ENCODE measurements at places on chromosomes 5 and 9. TPM values are rescaled to one million over a fixed set of nuclear protein-coding genes. Genes with fewer than 3 reads are reported as not detected.

DNA sequence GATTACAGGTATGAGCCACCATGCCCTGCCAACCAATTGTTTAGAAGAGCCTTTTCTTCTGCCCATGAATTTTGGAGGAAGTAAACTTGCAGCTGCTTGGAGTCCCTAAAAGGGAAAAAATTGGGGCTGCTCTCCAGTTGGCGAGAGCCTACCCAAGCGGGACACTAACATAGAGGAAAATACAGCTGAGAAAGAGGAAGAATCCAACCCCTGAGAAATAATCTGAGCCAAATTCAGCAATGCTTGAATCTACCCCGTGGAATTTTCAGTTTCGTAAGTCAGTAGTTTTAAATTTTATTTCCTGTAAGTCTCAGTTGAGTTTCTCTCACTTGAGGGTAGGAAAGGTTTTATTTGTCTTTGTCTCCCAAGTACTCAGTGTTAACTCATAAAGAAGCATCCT lies 30.4 kb upstream of the UBTD2 start:
- no peak overlapping the region for H3K4me3 ChIP-seq
- H3K4me1 ChIP-seq: no peaks in the 10 kb centered on the region
- H3K36me3 ChIP-seq: no peaks in the 10 kb centered on the region
- H3K27ac ChIP-seq: no peak overlapping the region
- DNase-seq: no peak

DNA sequence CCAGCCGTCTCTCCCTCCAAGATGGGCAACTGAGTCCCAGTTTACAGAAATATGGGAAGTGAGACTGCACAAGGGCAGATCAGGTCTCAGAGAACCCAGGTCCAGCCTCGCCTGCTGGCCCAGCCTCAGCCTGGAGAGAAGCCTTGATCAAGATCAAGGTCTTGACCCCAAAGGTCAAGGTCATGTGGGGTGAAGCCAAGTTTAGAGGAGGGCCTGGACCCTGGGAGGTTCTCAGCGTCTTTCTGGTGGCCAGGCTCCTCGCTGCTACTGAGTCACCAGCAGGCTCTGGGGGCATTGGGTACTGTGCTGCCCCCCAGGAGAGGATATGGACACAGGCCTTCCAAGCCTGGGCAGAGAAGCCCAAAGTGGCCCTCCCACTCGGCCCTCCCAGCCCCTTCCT lies 8.8 kb downstream of the IPPK start:
- DNase-seq: no peak
- H3K27ac ChIP-seq: no peak overlapping the region
- H3K4me1 ChIP-seq: peaks cover 4% of the 10 kb centered on the region
- H3K27me3 ChIP-seq: no peaks in the 10 kb centered on the region

GRCh38 chr9:127768698-127769097 lies 9.8 kb downstream of the SH2D3C start:
- H3K27me3 ChIP-seq: no peaks in the 10 kb centered on the region
- no peaks in the 10 kb centered on the region for H3K36me3 ChIP-seq
- peaks cover 75% of the 10 kb centered on the region for H3K4me1 ChIP-seq
- DNase-seq: no peak
- no peak overlapping the region for H3K4me3 ChIP-seq

OBP2B gene
- not detected for polyA plus RNA-seq

GRCh38 chr9:80407220-80407619 lies 835.5 kb downstream of the TLE4 start:
- H3K27ac ChIP-seq: no peak overlapping the region
- DNase-seq: no peak
- H3K27me3 ChIP-seq: no peaks in the 10 kb centered on the region

- H3K4me3 ChIP-seq: no peak overlapping the region
- DNase-seq: no peak
- no peaks in the 10 kb centered on the region for H3K36me3 ChIP-seq
- H3K4me1 ChIP-seq: peaks cover 8% of the 10 kb centered on the region
- no peak overlapping the region for H3K27ac ChIP-seq
Measured at GRCh38 chr5:139551191-139551889, 9.8 kb upstream of the UBE2D2 start.

DNA sequence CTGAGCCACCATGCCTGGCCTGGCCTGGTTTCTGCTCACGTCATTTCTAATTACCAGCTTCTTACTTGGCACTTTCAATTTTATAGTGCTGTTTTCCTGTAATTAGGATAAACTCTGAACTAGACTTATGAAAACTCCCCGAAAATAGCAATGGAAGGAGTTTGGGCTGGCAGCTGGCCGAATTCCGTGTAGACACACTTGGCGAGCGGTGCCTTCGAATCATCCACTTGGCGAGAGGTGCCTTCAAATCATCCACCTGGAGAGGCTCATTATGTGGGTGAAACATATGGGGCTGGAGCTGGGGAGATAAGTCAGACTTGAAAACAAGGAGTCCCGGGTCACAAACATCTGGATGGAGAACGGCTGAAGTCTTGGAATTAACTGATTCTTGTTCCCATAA lies 203.7 kb downstream of the ROR2 start:
- no peak for DNase-seq
- no peak overlapping the region for H3K27ac ChIP-seq
- no peaks in the 10 kb centered on the region for H3K36me3 ChIP-seq
- no peak overlapping the region for H3K4me3 ChIP-seq

DNA sequence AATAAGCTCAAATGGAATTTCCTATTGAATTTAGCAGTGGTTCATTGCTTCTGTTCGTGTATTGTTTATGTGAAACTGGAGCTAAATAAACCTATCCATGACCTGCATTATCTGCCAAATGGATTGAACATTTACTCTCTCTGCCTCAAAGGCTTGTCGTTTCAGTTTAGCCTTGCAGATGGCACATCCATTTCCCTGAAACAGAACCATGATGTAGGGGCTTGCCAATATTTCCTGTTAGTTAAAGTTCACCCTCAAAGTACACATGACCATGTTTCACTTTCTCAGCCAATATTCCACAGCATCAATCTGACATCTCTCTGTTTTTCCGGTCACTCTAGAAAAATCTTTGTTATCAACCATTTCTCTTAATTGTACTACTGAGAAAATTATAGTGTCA lies 545.3 kb downstream of the TAF11L14 start:
- H3K4me1 ChIP-seq: no peaks in the 10 kb centered on the region
- no peak overlapping the region for H3K4me3 ChIP-seq
- no peak for DNase-seq
- no peaks in the 10 kb centered on the region for H3K27me3 ChIP-seq
- H3K27ac ChIP-seq: no peak overlapping the region

DNA sequence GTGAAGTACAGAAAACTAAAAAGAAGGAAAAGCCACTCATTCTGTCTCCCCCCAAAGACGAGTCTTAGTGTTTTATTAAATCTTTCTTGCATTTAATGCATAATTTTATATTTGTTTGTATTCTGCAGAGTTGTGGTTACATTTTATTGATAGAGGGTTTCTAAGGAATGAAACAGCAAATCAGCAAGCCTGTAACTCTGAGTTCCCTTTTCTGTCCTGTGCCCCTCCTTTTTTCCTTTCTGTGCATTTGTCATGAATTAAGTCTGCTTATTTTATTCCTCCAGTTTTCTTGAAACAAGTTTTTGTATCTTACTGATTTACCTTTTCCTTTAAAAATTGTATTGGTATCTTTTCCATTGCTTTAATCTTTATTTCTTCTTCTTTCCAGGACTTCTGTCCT lies 132.8 kb downstream of the MUSK start:
- DNase-seq: no peak
- H3K27ac ChIP-seq: no peak overlapping the region
- no peaks in the 10 kb centered on the region for H3K4me1 ChIP-seq
- H3K36me3 ChIP-seq: no peaks in the 10 kb centered on the region
- no peak overlapping the region for H3K4me3 ChIP-seq
- no peaks in the 10 kb centered on the region for H3K27me3 ChIP-seq

PCSK5 gene
- 0.35 TPM for polyA plus RNA-seq

- no peaks in the 10 kb centered on the region for H3K36me3 ChIP-seq
- no peak overlapping the region for H3K4me3 ChIP-seq
- DNase-seq: no peak
- no peaks in the 10 kb centered on the region for H3K4me1 ChIP-seq
- no peaks in the 10 kb centered on the region for H3K27me3 ChIP-seq
Measured at GRCh38 chr5:6766604-6767093, 53.4 kb downstream of the TENT4A start.

DNA sequence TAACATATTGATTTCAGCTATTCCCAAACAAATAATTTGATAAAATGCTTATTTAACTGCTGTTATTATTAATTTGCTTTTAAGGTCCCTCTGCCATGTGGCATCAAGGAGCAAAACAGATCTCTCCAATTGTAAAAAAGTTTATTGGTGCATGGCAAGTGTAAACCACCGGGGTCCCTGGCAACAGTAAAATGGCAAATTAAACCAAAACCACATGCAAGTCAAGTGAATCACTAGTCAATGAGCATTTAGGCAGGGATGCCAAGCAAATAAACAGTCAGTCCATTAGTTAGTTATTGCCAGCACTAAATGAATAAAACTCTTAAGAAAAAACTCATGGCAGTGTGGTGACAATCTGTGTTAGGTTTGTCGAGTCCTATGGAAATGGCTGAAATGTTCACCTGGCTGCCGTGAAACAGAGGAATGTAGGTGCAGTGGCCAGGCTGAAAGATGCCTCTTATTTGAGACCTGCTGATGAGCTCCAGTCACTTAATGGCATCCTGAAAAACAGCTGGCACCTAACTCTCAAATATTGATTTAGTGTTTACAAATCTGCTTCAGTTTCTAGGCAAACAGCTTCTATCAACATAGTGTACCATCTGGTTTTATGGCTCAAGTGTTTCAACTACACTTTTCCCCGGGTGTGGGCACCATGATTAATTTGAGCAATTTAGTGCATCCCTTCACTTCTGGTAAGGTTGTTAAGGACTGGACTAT lies 296.5 kb upstream of the ITGA1 start:
- no peaks in the 10 kb centered on the region for H3K36me3 ChIP-seq
- no peaks in the 10 kb centered on the region for H3K4me1 ChIP-seq
- DNase-seq: no peak
- no peaks in the 10 kb centered on the region for H3K27me3 ChIP-seq

- no peaks in the 10 kb centered on the region for H3K4me1 ChIP-seq
- peak; percentile 6 for DNase-seq
- H3K27me3 ChIP-seq: no peaks in the 10 kb centered on the region
Measured at GRCh38 chr5:759111-759751, 25.3 kb downstream of the ZDHHC11B start.

GMCL2 gene
- polyA plus RNA-seq: not detected

LHX6 gene
- polyA plus RNA-seq: 0.04 TPM

CTSV gene
- polyA plus RNA-seq: not detected

DNA sequence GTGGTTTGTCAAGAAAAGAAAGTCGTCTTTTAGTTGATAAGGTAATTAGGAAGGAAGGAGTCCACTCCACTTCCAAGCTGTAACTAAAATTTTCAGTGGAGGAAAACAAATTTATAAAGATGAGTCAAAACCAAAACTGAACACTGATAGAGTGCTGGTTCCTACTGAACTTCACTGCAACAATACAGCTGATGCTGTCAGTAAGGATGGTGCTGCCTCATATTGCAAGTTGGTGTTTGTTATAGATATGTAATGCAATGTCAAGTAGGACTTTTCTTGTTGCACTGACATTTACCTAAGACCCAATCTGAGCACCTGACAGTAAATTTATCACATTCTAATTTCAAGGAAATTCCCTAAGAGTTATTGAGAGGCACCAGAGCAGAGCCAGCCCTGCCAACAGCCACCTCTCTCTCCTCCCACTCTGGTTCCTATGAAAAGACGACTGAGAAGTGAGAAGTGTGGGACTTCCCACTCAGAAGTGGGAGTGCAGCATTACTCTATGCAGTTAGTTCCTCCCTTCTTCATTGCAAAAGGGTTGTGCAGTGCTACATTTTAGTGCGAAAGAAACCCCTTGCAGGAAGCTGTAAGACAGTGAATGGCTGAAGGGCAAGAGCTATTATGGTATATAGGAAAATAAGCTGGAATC lies 350.8 kb downstream of the NFIB start:
- no peak overlapping the region for H3K27ac ChIP-seq
- H3K4me1 ChIP-seq: no peaks in the 10 kb centered on the region
- H3K4me3 ChIP-seq: no peak overlapping the region
- no peaks in the 10 kb centered on the region for H3K36me3 ChIP-seq

- H3K4me3 ChIP-seq: no peak overlapping the region
- no peaks in the 10 kb centered on the region for H3K36me3 ChIP-seq
- no peak for DNase-seq
- no peaks in the 10 kb centered on the region for H3K27me3 ChIP-seq
- H3K4me1 ChIP-seq: peaks cover 5% of the 10 kb centered on the region
- no peak overlapping the region for H3K27ac ChIP-seq
Measured at GRCh38 chr5:424301-425110, 18.5 kb upstream of the EXOC3 start.

DNA sequence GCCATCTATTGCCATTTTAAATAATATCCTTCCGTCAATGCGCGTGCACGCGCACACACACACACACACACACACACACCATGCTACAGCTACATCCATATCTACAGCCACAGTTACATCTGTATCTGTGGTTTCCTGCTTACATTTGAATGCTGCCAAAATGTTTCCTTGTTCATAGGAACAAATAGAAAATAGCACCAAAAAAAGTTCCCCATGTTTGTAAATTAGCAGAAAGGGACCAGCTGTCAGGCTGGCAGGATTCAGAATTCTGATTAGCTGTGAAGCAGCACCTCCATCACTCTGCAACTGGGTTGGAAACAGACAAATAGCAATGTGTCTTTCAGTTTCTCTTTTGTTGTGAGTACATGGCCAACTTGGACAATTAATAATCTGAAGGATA lies 601.5 kb downstream of the IRX1 start:
- DNase-seq: no peak
- H3K36me3 ChIP-seq: no peaks in the 10 kb centered on the region
- H3K27ac ChIP-seq: no peak overlapping the region
- no peaks in the 10 kb centered on the region for H3K4me1 ChIP-seq
- H3K4me3 ChIP-seq: no peak overlapping the region

DNA sequence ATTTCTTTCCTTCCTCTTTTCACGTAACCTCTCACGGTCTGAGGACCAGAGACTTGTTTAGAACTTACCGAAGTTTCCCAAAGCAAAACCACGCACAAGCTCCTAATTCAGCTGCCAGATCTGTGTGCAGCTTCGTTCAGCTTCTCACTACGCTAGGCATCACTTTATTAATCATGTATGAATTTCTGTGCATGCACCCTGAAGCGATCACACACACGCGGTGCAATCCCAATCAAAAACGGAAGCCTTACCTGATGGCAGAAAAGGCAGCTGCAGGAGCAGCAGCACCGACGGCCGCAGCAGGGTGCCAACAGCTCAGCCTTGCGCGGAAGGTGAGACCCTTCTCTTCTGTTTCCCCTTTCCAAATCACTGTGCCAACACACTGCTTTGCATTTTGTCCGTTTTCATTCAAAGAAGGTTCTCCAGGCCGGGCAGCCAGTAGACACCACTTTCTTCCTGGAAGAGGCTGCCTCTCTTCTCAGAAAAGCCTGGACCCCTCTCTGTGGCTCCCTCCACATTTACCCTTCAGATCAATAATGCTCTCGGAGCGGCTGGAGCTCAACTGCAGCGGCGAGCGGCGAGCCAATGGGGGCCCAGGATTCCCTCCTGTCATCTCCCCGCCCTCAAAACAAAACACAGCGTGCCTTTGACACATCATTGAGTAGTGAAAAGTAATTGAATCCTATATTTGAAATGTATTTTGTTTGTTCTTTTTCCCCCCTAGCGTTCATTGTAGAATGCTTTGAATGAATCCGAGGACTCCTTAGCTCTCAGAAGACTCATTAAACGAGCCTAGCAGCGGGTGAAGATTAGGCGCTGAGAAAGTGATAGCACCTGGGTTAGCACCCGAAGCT lies at the start of gene CDH12:
TSS of gene CDH12 (minus strand) at position 538 of the 854 bp plus-strand sequence.
- H3K4me3 ChIP-seq: peak within 1 kb of the TSS; percentile 59
- H3K27ac ChIP-seq: no peak within 1 kb of the TSS
- peaks cover 10% of the 10 kb centered on the region for H3K4me1 ChIP-seq

ZSWIM6 gene
- 7.9 TPM for polyA plus RNA-seq

NPM1 gene
- 395 TPM for polyA plus RNA-seq

GLDC gene
- 0.86 TPM for polyA plus RNA-seq
